ENCODE measurements at places on chromosomes 7 and 10. TPM values are rescaled to one million over a fixed set of nuclear protein-coding genes. Genes with fewer than 3 reads are reported as not detected.

The LEP gene
- total RNA-seq: 4.1 TPM

The SPAG6 gene
- total RNA-seq: not detected

The SUGCT gene
- total RNA-seq: 14.1 TPM

The TAS2R41 gene
- total RNA-seq: 0.49 TPM

The CHRM2 gene
- total RNA-seq: not detected

The CXCL12 gene
- 269 TPM for total RNA-seq

The GSTO2 gene
- total RNA-seq: 0.85 TPM

The SUN3 gene
- total RNA-seq: not detected

The DKK1 gene
- total RNA-seq: 11.9 TPM

The VWDE gene
- total RNA-seq: not detected

The SLC18A3 gene
- not detected for total RNA-seq

The CH25H gene
- total RNA-seq: 83.4 TPM

The C10orf62 gene
- total RNA-seq: not detected

The INHBA gene
- total RNA-seq: 78.7 TPM

The TMEM236 gene
- total RNA-seq: not detected
